ENCODE measurements at places on chromosomes 12 and 14.

- DNase-seq, result peak; percentile 36
Measured at GRCh38 chr12:54217774-54218241, 29.0 kb upstream of the SMUG1 start.

GRCh38 chr14:45902241-45902640 is 649.2 kb upstream of the MIS18BP1 start:
- DNase-seq, result no peak

- DNase-seq, result no peak
Measured at GRCh38 chr12:104357421-104357952, 53.9 kb downstream of the EID3 start.

DNA sequence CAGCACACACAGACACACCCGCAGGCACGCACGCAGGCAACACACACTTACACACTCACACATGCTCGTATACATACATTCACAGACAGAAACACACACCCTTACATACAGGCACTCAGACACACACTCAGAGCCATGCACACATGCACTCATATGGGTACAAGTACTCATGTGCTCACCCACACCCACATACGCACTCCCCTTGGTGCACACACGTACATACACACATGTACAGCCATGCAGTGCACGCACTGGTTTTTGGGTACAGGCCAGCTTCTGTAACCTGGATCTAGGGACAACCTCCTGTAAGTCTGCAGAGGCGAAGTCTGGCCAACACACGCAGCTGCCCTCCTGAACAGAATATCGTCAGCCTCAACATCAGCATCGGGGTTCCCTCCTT is 221.3 kb upstream of the RTL1 start:
- DNase-seq, result no peak

DNA sequence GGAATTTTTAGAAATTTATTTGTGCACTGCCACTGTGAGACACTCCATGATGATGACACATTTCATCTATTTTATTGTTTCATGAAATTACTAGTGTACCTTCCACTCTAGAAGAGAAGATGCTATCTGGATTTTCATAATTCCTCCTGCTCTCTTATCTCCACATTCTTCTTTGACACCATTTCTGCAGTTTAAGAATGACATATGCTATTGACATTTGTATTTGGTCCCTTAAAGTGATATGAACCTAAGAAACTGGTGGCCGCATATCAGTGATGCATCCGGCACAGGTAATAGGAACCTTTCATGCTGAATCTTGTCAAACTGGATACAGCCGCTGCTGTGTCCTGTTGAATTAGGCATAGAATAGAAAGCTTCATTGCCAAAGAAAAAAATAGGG is 696.3 kb downstream of the TMEM121 start:
- DNase-seq, result no peak

GRCh38 chr14:21880918-21881317 is 207.3 kb upstream of the OR4E1 start:
- DNase-seq, result no peak

DNA sequence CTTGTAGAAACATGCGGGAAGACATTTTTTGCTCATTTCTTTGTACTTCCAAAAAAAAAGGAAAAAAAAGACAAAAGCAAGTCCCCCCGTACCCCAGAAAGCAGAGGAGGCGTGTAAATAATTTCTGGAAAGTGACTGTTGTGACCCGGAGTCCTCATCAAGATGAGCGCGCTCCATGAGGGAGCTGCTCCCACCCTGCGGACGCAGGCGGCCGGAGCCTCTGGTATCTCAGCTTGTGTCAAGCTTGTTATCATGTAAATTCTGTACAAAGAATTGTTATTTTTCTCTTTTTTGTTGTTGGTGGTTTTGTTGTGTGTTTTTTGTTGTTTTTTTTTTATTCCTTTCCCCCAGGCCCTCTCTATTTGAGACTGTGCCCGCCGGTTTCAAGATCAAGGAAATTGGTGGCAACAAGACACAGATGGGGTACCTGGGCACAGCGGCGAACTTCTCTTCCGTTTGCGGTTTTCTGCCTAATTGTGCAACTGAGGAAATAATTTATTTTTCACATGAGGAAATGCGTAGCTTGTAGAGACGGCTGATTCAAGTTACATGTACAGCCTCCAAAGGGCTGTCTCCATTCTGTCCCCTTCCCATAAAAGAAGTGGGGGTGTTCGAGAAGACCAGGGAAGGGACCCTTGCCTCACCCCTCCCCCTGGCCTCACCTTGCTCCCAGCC is 27.0 kb downstream of the HPD start:
- no peak for DNase-seq

DNA sequence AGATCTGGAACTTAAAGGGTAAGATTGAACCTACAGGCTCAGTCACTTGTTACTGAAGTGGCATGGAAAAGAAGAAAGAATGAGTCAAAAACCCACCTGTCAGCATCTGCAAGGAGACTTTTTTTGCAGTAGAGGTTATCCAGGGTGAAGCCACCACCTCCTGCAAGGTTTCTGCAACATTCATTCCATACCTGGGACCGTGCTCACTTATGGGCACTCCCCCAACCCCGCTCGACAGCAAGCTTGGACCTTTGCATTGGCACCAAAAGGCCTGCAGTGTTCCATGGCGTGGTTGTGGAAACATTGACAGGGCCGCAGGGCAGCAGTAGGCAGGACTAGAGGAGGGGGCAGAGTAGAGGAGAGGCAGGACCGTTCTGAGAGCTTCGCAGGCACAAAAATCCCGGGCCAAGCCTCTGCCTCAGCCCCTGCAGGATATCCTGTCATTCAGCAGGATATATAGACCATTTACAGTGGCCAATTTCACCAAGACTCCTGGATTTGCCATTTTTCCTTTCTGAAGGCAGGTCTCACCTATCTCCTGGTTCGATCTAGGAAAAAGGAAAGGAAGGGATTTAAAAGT is at the start of gene STAB2:
STAB2 (plus strand) TSS at position 483 of the 580 bp plus-strand sequence. CDS start 204 bp downstream, outside the sequence.
- DNase-seq, result no peak

- no peak for DNase-seq
Measured at GRCh38 chr12:99722690-99723486, 75.3 kb downstream of the GARIN6 start.

- no peak for DNase-seq
Measured at GRCh38 chr12:47134005-47134404, 54.2 kb upstream of the AMIGO2 start.
